ENCODE measurements at places on chromosomes 1 and 21.

GRCh38 chr1:184456189-184456588 lies 69.4 kb downstream of the C1orf21 start:
- no peak for DNase-seq

DNA sequence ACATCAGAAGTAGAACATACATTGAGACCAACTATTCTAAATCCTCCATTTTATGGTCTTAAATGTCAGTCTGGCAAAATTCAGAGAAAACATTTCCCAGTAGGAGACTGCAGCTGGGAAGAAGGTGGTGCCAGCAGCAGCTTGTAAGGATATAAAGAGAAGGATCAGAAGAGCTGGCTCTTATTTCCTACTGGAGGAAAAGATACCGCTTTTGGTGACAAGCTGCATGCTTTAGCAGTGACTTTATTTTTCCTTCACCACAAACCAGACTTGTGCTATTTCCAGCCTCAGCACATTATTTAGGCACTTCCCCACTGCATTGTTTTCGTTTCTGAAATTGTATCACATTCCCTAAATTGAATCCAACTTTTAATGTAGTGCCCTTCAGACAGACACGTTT lies 28.4 kb downstream of the RNF11 start:
- DNase-seq = no peak

DNA sequence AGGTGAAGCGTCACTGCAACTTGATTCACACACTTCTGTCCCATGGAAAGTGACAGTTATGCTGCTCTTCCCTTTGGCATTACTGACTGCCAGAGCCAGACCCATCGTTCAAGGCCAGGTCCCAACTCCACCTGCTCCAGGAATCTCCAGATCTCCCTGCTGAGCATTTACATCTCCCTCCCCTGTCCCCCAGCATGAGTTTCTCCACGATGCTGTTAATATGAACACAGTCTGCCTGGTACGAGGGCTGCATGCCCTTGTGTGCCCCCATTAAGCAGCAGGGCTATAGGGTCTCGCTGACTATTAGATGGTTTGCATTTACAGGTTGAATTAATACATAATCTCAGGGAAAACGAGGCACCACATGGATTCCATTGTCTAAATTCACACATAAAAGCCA lies 4.3 kb downstream of the F3 start:
- DNase-seq = no peak

DNA sequence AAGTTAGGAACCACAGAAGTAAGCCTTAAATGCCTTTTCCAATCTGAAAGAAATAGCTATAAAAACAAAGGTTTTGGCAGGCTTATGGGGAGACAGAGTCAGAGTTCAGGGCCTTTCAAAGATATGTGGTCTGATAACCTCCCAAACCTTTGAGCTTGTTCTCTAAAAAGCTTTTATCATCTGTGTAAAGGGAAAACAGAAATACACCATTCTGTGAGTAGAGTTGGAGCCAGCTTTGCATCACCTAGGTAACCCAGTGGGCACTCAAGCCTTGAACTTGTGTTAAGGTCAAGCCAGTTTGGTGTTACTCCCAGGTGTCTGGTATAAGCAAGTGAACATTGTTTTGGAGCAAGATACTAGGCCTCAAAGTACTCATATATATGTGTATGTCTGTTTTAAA lies 50.1 kb downstream of the LAMC1 start:
- DNase-seq = no peak

- DNase-seq = no peak
Observed at GRCh38 chr1:59136541-59137275, 160.2 kb upstream of the FGGY start.

GRCh38 chr1:46557403-46557802 lies 6.0 kb upstream of the KNCN start:
- no peak for DNase-seq

- DNase-seq = no peak
Observed at GRCh38 chr21:16421965-16422364, 692.2 kb downstream of the USP25 start.

- DNase-seq = no peak
Observed at GRCh38 chr21:33089395-33090119, 19.6 kb downstream of the OLIG1 start.

DNA sequence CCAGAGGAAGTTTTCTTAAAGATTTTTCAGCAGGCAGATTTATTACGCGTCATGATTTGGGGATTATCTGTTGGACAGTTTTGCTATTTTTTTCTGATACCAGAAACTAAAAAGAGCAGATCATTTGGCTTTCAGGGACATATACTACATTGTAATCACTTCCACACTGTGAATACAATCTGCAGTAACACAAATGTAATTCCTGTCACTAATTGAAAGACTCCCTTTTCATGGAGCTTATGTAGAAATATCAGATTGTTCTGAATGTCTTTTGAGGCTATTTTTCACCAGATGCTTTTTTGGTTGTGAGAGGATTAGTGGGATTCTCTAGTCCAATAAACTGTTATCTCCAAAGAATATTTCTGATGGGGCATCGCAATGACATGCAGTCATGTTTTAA lies 464.2 kb downstream of the DISC1 start:
- no peak for DNase-seq

DNA sequence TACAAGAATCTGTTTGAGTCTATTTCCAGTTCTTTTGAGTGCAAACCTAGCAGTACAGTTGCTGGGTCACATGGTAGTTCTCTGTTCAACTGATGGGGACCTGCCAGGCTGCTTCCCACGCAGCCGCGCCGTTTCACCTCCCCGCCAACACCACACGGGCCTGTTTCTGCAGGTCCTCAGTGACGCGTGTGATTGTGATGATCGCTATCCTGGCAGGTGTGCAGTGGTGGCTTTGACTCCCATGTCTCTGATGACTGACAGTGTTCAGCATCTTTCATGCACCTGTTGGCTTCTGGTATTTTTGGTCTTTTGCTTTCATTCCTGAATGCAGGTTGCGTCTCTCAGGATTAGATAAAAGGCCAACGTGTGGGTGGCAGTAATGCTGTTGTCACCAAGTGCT lies 41.6 kb downstream of the FAAP20 start:
- DNase-seq = no peak
